ENCODE measurements at places on chromosomes 7 and 10.

DNA sequence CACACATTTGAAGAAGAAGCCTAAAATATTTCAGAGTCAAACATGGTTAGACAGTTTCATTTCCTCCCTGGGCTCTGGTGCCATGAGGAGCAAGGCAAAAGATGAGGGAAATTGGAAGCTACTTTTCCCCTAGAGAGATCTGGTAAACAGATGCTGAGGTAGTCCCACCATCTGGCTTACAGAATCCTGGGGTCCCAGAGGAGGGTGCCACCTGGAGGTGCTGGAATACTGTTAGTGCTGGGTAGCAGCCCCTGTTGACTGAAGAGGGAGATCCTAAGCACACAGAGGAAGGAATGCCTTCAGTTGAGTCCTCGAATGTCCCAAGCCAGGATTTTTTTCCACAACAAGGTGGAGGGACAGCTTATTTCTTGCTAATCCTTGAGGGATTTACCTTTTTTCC is 160.1 kb downstream of the FZD1 start:
- no peak for DNase-seq

- no peak for DNase-seq
Observed at GRCh38 chr10:113168584-113168983, 218.5 kb downstream of the TCF7L2 start.

GRCh38 chr7:297611-298374 is 7.8 kb downstream of the FOXL3 start:
- no peak for DNase-seq

DNA sequence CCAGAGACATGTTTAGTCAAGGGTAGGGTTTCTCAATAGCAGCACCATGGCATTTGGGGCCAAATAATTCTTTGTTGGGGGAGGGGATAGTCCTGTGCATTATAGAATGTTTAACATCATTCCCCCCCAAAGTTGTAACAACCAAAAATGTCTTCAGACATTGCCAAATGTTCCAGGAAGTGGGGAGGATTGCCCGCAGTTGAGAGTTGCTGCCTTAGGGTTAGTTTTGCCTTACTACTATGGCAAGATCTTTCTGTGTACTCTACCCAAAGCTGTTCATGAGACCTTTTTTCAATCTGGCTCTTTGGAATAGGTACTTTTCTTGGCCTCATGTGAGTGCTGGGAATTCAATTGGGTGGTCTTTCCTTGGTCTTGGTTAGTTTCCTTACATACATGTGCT is 34.1 kb downstream of the SAMD8 start:
- DNase-seq: no peak

DNA sequence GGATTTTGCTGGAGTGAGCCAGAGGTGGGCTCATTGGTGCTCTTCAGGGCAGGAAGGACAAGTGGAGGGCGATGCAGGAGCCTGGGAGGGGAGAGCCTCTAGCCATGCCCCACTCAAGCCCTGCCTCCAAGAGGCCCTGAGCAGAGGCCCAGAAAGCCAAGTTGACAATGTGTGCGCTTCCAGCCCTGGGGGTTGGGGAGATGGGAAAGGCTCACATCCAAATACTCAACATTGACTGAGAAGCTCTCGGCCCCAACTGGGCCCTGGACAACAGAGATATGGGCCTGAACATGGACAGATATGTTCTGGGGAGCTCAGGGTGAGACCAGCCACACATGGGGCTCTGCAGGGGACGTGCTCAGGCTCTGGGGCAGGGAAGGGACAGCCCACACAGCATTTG is 39.0 kb downstream of the FRMPD2 start:
- DNase-seq: no peak

Data from amygdala (tissue), 56 donors.